Motor neuron (in vitro differentiated cells): ENCODE measurements at places on chromosomes 7 and 10.

DNA sequence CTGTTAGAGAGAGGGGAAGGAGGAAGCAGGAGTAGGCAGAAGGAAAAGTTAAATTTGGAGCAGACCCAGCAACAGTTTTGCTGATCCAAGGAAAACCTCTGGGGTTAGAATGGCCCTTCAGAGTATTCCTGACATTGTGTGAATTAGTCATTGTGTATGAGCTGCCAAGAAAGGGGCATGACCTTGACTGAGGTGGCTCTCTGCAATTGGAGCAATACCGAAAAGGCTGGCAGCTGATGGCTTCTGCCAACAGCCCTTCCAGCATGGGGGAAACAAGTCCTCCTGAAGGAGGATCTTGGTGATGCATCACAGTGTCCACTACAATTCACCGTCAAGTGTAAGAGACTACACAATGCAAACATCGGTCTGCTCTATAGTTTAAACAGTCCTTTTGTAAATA is 20.6 kb upstream of the WASL start:
- no peak for ATAC-seq

DNA sequence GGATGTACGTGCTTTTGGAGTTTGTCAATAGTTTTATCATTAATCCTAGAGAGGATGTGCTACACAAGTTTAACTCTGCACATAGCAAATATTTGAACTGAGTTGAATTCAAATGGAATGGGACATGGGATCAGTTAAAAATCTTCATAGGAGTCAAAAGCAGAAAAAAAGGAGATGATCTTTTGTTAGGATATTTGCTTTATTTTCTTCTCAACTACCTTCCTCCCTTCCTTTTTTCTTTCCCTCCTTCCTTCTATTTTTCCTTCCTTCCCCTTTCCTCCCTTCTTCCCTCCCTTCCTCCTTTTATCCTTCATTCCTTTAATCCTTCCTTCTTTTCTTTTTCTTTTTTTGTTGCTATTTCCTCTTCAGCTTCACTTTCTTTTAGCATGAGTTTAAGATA is 6.6 kb downstream of the PTPRZ1 start:
- no peak for ATAC-seq

DNA sequence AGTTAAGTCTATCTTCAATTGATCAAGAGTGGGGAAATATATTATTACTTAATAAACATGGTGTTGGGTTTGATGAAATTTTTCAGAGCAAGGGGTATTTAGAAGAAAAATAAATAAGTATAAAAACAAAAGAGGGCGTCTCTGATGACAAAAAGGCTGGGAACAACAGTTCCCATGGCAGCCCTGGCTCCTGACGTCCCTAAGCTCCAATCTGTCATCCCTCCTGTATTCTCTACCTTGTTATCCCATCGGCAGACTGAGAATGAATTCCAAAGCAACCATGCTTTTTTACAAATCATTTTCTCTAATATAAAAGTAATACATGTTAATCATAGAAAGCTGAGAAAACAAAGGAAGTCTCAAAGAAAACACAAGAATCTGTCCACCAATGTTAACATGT is 55.5 kb downstream of the SORBS1 start:
- ATAC-seq = no peak

GRCh38 chr10:29926693-29927048 is 132.7 kb downstream of the JCAD start:
- peak; percentile 81 for ATAC-seq

DNA sequence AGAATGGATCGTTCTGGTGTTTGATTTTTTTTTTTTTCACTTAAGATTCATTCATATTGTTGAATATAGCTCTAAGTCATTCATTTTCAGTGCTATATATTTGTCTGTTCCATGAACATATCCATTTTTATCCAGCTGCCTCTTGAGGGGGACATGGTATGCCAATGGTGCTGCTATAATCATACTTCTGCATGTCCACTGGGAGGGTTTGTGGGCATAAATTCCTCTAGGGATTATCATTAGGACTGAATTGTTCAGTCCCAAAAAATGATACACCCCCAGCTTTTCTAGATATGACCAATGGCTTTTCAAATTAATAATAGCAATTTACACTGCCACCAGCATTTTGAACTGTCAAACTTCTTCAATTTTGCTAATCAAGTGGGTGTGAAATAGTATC is 41.1 kb downstream of the CAV1 start:
- ATAC-seq = no peak

- no peak for ATAC-seq
Measured at GRCh38 chr7:37741776-37742175, 58.2 kb downstream of the GPR141 start.

- ATAC-seq = peak; percentile 47
Measured at GRCh38 chr7:116173051-116174028, 37.0 kb upstream of the TES start.

DNA sequence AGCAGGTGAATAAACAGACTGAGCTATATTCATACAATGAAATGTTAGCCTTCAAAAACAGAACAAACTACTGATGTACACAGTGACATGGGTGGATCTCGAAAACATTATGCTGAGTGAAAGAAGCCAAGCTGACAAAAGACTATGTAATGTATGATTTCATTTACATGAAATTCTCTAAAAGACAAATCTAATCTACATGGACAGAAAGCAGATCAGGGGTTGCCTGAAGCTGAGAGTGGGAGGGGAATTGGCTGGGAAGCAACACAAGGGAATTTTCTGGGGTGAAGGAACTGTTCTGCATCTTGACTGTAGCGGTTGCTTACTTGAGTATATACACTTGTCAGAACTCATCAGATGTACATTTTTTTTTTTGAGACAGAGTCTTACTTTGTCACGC is 121.7 kb upstream of the SVIL start:
- peak; percentile 92 for ATAC-seq

DNA sequence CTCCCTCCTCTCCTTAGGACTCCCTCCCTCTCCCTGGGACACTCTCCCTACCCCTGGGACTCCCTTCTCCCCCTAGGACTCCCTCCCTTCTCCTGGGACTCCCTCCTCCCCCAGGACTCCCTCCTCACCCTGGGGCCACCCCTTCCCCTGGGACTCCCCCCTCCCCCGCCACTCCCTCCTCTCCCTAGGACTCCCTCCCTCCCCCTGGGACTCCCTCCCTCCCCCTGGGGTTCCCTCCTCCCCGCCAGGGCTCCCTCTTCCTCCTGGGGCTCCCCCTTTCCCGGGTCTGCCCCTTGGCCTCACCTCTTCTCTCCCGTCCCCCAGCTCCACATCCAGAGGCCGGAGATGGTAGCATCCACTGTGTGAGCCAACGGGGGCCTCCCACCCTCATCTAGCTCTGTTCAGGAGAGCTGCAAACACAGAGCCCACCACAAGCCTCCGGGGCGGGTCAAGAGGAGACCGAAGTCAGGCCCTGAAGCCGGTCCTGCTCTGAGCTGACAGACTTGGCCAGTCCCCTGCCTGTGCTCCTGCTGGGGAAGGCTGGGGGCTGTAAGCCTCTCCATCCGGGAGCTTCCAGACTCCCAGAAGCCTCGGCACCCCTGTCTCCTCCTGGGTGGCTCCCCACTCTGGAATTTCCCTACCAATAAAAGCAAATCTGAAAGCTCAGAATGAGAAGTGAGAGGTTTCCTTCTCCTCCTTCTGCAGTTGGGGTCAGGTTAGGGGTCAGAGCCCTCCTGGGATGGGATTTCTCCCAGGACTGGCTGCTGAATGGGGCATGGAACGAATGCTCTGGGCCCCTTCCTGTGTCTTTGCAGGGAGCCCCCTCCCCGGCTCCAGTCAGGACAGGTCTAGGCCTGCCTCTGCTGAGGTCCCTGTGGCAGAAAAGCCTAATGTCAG is 1.4 kb upstream of the MUC17 start:
- no peak for ATAC-seq

- no peak for ATAC-seq
Measured at GRCh38 chr7:91267171-91267955, 3.1 kb downstream of the FZD1 start.

DNA sequence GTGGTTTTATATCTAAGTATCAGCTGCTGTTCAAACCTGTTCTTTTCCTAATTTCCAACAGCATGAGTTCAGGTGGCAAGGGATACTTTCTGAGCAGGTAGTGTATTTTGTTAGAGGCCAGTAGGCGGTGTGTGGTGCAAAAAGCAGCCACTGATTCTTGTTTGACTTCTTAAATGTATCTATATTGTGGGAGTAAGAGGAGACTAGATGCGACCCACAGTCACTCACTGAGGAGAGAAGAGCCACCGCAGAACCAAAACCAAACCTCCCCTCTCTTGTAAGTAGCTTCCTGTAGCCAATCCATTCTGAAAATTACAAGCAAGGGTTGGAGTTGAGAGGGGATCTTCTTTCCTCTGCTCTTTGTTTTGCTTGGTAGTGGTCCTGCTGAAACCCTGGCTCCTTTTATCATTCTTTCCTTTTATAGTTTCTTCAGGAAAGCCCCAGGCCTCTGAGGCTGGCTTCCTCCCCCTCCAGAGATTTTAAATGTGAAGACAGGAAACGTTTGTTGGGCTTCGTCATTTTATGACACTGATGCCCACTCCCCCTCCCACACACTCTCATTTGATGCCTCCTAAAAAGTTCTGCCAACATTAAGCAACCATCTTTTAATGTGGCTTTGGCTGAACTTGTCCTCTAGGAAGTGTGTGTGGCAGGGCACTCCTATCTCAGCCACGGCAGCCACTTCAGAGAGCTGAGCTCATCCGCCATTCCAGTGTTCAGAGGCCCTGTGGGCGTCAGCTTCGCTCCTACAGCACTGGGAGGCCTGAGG is 566.0 kb downstream of the SUGCT start:
- no peak for ATAC-seq

DNA sequence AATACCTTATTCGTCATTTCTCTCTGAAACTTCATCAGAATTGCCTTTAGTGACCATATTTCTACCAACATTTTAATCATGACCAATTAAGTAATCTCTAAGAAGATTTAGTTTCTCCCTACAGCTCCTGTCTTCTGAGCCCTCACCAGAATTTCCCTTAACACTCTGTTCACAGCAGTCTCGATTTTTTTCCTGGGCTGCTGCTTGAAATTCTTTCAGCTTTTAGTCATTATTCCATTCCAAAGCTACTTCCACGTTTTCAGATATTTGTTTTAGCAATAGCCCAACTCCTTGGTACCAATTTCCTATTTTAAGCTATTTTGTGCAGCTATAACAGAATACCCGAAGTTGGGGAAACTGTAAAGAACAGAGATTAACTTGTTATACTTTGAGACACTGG is 192.4 kb upstream of the DKK1 start:
- ATAC-seq = no peak

GRCh38 chr10:110404825-110405224 is 92.9 kb upstream of the DUSP5 start:
- ATAC-seq = no peak

GRCh38 chr7:74398426-74398825 is 55.3 kb upstream of the GTF2IRD1 start:
- ATAC-seq = no peak

- ATAC-seq = no peak
Measured at GRCh38 chr10:76868098-76868977, 769.3 kb downstream of the KCNMA1 start.

DNA sequence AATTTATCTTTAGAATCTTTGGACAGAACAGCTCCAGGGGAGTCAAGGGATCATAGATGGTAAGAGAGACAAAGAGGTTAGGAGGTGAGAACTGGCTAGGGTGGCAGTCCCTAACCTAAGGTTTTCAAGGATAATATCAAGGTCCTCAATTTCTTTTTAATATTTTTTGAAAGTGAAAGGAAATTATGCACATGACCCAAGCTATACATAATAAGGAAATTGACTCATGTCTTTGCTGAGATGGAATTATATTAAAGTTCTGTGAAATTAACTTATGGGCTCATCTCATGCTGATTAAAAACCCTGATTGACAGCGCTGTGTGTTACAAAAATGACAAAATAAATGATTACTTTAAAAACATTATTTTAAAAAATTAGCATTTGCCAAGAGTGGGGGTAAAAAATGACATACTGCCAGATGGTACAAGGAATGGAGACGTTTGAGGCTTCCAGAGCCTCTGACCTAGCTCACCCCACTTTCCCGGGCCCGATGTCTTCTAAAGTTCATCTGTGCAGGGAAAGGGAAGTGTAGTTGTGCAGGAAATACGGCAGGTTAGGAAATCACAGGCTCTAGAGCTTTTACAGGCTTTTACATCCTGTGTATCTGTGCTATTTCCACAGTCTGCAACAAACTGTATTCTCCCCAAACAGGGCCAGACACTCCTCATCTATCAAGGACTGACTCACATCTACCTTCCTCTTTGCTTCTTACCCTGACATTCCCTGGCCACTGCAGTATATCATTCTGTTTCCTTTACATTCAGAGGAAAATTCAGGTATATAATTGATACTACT is 185.6 kb upstream of the PRSS58 start:
- ATAC-seq = no peak

- no peak for ATAC-seq
Measured at GRCh38 chr10:128123846-128124245, 2.4 kb downstream of the MKI67 start.

GRCh38 chr7:36207451-36208291 is 54.6 kb downstream of the EEPD1 start:
- peak; percentile 63 for ATAC-seq

- ATAC-seq = no peak
Measured at GRCh38 chr7:105011141-105011830, 2.7 kb upstream of the KMT2E start.

DNA sequence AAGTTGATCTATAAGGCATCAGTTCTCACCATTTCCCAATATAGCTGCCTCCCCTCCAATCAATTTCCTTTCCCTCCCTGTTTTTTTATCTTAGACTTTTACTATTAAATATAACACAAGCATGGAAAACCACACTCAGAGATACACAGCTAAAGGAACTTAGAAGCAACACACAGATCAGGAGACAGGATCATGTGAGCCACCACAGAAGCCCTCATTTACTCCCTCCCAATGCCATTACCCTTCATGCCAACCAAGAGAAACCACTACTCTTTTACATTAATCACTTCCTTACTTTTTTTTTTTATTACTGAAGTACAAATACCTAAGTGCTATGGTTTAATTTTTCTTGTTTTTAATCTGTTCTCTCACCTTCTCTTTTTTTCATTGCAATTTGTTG is 33.0 kb downstream of the COG5 start:
- ATAC-seq = no peak

DNA sequence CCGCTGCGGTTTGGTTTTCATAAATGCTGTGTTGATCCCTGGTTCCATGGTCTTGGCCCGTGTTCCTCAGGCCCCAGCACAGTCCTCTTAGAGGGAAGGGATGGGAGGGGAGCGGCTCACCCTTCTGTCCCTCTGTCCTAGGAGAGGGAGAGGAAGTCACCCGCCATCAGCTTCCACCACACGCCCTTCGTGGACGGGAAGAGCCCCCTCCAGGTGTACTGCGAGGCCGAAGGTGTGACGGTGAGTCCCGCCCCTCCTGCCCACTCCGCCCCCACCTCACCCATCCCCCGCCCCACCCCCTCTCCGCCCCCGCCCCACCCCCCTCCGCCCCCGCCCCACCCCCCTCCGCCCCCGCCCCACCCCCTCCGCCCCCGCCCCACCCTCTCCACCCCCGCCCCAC is 37.5 kb upstream of the DPYSL4 start:
- ATAC-seq = no peak

DNA sequence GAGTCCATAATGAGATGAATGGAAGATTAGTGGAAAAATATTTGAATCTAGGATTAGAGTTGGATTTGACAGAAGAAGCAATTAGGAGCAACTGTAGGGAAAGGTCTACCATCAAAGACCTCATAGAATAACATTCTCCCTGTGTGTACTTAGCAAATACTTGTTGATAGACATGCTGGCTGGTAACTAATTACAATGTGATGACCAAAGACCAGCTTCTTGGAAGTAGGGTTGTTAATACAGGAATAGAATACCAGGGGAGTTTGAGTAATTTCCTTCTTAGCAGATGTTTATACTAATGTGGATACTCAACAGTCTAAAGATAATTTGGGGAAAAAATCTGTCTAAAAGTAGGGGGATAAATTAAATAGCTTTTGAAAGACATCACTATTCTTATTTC is 357.5 kb upstream of the BMPER start:
- ATAC-seq = no peak
